ENCODE measurements at places on chromosomes 1 and 21. TPM values are rescaled to one million over a fixed set of nuclear protein-coding genes. Genes with fewer than 3 reads are reported as not detected.

DNA sequence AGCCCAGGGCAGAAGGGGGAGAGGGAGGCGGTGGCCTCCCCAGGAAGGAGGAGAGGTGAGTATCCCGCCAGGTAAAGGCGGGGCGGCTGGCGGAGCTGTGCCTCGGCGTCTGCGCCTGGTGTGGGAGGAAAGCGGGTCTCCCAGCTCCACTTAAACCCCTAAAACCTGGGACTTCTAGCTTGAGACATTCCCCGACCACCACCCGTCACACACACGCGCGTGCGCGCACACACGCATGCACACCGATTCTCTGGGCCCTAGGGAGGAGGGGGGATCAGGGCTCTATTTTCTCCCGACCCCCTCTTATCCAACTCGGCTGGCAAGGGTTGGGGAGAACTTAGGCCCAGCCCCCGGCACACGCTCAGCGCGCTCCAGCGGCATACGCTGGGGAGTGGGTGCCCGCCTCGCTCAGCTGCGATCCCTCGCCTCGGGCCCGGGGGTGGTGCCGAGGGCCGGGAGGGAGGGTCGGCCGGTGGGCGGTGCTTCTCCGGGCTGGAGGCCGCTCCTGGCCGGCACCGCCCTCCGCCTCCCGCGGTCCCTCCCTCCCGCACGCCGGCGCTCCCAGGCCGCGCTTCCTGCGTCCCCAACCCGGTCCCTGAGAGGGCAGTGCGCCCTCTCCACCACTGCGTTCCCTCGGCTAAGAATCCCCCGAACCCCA is at the start of gene TMEM51:
Gene TMEM51, plus strand, starts transcription at position 564 of the 658 bp plus-strand sequence. CDS start 61,341 bp downstream, outside the sequence.
- H3K4me1 ChIP-seq, result peaks cover 11% of the 10 kb centered on the region
- DNase-seq, result peak; percentile 72
- H3K36me3 ChIP-seq, result peaks cover 7% of the 10 kb centered on the region

DNA sequence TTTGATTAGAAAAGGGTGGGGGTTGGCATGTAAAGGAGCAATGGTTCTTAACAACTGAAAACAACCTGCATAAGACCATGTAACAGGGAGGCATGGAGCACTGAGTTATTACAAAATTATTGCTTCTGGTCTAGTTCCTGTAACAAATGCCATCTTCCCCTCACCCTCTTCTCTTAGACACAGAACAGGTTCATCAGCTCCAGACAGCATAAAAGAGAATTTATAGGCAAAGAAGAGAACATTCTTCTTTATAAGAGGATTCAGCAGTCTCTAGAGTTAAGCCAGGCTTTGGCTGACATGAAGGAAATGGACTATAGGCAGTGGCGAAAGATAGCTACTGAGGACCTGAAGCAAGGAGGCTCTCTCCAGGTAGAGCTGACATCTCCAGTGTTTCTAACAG is 38.9 kb downstream of the RGSL1 start:
- DNase-seq, result no peak
- H3K36me3 ChIP-seq, result no peaks in the 10 kb centered on the region
- H3K4me3 ChIP-seq, result no peak overlapping the region
- H3K27me3 ChIP-seq, result peaks cover 14% of the 10 kb centered on the region
- no peak overlapping the region for H3K27ac ChIP-seq

DNA sequence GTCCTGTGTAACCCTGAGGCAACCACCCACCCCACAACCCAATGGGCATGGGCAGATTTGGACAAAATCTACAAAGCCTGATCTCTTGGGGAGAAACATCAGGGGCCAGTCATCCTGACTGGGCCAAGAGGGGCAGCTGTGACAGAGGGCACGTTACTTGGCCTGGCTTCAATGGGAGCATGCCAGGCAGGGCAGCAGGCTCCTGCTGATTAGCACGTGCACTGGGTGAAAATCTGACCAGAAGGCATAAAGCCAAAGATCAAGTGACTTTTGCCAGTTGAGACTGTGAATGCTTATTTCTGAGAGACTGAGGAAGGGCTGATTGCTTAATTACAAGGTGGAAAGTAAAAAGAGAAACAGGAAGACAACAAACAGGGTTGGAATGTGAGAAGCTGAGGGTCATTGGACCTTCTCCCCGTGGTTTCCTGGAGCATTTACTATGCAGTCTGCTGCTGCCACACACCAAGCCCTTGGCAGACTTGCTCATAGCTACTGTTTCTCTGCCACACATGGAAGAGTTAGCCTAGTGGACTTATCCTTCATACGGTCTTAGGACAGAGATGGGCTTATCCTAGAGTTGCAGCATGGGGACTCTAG is 39.8 kb upstream of the TNR start:
- no peak overlapping the region for H3K27ac ChIP-seq
- H3K36me3 ChIP-seq, result no peaks in the 10 kb centered on the region
- no peak overlapping the region for H3K4me3 ChIP-seq

Gene LCE2C
- not detected for total RNA-seq

Gene CNKSR1
- total RNA-seq, result 31.0 TPM

All from MCF 10A (cell line).